ENCODE measurements at places on chromosomes 6 and 20. TPM values are rescaled to one million over a fixed set of nuclear protein-coding genes. Genes with fewer than 3 reads are reported as not detected.

DNA sequence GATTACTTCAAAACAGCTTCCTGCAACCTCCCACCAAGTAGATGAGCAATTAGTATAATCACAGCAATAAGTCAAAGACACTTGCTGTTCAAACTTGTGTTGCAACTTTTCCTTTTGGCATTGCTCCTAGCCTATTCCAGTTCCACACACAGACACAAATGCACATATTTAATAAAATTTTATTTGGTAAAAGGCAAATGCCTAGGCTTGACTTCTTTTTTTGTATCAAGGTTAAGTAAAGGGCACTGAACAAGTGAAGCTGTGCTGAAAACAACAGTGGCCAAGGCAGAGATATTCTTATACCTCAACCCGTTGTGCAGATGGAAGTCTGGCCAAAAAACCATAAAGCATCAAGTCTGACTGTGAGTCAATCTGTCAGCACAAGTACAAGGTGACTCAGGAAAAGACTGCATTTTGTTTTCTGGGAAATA lies 708.4 kb upstream of the CITED2 start:
- DNase-seq = no peak

- no peak for DNase-seq
Observed at GRCh38 chr6:130843575-130844320, 16.5 kb downstream of the SMLR1 start.

GRCh38 chr6:51711876-51712275 lies 375.5 kb downstream of the PKHD1 start:
- DNase-seq = no peak

GRCh38 chr20:13305284-13305683 lies 84.2 kb downstream of the ISM1 start:
- DNase-seq = no peak

- DNase-seq = no peak
Observed at GRCh38 chr6:152532556-152533422, 104.4 kb downstream of the SYNE1 start.

GRCh38 chr6:55632953-55633352 lies 54.0 kb upstream of the HMGCLL1 start:
- DNase-seq = no peak

Gene WFDC5
- total RNA-seq = 0.73 TPM

Gene ZGPAT
- total RNA-seq = 42.8 TPM

Gene JAG1
- total RNA-seq = 0.30 TPM
